ENCODE measurements at places on chromosomes 12 and 14.

DNA sequence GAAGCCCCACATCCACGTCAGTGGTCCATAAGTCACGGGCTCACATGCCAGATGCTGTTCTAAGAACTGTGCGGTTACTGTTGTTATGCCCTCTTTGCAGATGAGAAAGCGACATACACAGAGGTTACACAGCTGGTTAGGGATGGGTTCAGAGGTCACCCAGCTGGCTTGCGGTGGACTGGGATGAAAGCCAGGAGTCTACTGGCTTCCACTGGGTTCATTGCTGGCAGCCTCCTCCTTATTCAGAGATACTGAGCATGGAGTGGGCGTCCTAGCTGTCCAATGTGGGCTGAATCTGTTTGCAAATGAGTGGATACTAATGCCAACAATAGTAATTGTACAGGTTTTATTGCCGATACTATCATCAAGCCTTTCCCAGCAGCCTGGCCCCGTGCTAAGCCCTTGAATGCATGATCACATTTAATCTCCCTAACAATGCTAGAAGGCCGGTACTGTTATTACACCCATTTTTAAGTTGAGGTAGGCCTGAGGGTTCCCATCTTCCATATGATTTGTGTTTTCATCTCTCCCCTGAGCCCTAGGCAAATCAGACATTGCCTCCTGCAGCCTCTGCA lies 129.1 kb downstream of the PLXNC1 start:
- no peak for DNase-seq

- peak; percentile 67 for DNase-seq
Observed at GRCh38 chr14:77031759-77032490, 3.4 kb upstream of the IRF2BPL start.

DNA sequence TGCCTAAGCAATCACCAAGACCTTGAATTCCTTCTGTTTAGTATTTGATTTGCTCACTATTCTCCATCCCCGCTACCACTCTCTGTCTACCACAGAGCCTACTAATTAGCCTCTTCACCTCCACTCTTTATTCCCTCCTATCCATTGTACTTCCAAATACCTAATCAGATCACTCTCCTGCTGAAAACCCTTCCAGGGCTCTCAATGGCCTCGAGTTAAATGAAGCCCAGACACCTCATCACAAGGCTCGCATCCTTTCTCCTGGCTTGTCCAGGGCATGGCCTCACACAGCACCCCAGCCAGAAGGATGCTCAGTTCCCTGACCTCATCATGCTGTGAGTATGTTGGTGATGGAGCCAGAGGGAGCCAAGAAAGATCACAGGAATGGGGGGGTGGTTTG lies 71.4 kb upstream of the PRMT8 start:
- no peak for DNase-seq

GRCh38 chr14:68822132-68822651 lies 29.3 kb upstream of the ZFP36L1 start:
- DNase-seq: no peak

GRCh38 chr14:32710731-32711680 lies 227.7 kb upstream of the NPAS3 start:
- DNase-seq: peak; percentile 27

DNA sequence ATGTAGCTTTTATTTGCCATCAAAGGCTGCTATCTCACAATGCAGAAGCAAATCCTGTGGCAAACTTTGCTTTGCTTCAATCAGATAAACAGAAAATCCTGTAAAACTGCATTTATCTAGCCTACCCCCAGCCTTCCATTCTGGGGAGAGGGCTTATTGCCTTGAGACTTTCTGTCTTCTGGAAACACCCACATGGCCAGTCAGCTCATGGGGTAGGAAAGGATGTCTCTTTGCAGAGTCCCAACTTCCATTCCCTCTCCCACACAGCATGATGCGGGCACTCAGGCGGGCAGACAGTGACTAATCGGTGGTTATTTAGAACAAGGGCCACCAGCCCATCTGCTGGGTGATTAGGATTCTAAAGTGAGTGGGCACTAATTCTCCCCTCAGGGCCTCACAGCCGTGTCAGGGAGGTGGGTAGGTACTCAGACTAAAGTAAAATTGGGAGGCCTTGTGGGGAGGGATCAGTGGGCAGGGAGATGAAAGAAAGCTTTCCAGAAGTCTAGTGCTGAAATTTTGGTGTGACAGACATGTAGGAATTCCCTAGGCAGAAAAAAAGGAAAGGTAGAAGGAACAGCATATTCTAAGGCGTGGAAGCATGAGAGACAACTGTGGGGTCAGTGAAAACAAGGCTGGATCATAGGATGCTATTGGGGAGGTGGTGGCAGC lies 720.5 kb downstream of the VRK1 start:
- no peak for DNase-seq

Data from AG08396 (cell line).